ENCODE measurements at places on chromosomes 16 and 17.
A peak's percentile ranks its signal among the peaks of the same experiment; 100 is the strongest.

DNA sequence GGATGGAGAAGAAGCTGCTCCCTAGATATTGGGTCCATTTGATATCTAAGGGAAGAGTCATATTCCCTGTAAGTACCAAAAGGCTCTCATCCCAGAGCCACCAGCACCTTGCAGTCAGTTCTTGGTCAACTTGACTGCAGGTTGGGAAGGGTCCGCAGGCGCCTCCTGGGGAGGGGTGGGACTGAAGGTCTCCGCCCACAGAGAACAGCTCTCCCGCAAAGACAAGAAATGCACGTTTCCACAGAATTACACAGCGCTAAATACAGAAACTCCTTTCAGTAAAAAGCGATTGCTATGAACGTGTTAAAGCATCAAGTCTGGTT, 864 bp upstream of the CTCF start:
- DNase-seq: no peak

DNA sequence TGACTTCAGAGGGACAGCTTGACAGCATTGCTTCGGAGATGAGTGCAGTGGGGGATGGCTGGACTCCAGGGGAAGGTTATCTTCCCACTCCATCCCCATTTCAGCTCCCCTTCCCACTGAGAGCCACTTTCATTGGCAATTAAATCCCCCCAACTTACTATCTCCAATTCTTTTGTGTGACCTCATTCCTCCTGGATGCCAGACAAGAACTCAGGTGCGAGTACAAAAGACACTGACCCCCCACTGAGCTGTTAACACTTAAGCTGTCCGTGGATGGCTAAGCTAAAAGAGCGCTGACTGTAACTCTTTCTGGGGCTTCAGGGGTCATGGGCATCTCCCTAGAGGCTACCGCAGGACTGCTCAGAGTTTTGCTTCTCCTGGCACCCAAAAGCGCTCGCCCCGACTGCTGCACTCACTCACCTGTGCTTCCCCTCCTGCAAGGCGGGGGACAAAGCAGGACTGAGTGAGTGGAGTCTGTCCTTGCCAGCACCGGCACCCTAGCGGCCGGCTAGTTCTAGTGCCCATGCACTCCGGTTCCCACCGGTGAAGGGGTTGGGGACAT, 44.8 kb upstream of the FBXO47 start:
- DNase-seq: no peak

DNA sequence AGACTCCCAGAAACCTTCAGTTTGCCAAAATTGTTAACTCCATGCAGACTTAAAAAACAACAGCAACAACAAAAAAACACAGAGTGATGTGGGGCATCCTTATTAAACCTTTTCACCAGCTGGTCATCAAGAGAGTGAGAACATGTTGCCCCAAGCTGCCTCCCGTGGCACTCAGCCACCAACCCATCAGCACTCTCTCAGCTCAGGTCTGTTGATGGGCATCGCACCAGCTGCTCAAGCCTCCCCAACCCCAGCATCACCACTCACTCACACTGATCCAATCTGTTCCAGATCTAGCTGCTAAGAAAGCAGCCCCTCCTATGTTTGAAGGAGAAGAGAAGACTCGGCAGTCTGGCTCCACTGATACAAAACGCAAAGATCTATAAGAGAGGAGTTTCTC, 46.8 kb downstream of the SLC39A11 start:
- peak; percentile 97 for DNase-seq

- DNase-seq: peak; percentile 72
These were observed 70.8 kb upstream of the TNRC6C start for GRCh38 chr17:77887464-77888241.

GRCh38 chr17:72514321-72514861, 393.6 kb downstream of the SOX9 start:
- DNase-seq: no peak

DNA sequence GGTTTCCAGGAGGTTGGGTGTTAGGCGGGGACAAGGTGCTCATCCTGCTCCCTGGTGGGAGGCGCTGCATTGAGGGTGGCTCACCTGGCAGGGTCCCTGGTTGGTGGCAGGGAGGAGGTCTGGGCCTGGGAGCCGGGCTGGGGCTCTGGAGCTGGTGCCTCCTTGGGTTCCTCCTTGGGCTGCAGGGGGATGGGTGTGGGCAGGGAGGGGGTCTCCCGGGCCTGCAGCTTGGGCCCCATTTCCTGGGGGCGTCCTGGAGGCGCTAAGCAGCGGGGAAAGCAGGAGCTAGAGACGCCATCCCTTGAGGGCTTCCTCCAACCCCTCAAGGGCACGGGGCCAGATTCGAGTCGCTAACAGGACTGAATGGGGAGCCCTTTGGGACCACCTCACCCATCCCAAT, 11.1 kb downstream of the CNGB1 start:
- DNase-seq: no peak

- DNase-seq: no peak
These were observed 144.4 kb upstream of the ZFHX3 start for GRCh38 chr16:73192232-73192894.

DNA sequence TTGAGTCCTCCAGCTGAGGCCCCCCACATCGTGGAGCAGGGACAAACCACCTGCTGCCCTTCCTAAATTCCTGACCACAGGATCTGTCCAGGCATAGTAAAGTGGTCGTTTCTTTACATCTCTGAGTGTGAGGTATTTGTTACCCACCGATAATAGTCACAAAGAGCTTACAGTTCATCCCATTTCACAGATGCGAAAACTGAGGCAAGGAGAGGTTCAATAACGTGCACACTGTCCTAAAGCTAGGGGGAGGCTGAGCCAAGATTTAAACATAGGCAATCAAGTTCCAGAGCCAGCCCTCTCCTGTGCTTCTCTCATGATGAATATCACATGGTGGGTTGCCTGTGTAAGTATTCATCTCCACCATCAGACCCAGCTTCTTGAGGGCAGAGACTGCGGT, 135.4 kb downstream of the CCT6B start:
- no peak for DNase-seq

- no peak for DNase-seq
These were observed 34.0 kb downstream of the OR1D5 start for GRCh38 chr17:3029213-3029913.

- DNase-seq: no peak
These were observed 5.4 kb upstream of the CYTH1 start for GRCh38 chr17:78787444-78787843.

DNA sequence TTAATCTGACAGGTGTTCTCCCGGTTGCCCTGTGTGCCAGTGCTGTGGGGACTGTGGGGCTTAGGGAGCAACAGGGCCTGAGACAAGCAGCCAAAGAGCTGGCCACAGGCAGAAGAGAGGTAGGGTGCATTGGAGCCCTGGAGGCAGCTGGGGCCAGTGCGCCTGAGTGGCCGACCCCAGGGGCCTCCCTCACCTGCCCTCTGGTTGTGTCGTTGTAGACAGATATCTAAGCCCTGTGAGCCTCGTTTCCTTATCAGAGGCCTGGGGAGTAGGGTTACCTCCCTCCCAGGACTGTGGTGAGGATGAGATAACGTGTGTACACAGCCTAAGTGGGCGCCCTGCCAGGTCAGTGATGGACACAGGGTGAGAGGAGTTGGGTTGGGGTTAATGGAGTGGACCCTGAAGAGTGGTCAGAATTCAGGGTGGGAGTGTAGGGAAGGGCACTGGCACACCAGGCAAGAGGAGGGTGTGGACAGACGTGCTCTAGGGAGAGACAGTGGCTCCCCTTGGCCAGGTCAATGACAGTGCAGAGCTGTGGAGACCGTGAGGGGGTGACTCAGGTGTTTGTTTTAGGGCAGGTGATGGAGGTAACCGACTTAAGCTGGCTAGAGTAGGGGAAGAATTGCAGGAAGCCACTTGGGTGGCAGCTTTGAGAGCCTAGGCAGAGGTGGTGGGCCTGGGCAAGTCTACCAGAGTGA, 3.4 kb downstream of the NARF start:
- no peak for DNase-seq

Measured in NCI-H1694 treated with DMSO at 0.1 percent for 48 hours (cell line).